ENCODE measurements at places on chromosomes 1 and 21.

DNA sequence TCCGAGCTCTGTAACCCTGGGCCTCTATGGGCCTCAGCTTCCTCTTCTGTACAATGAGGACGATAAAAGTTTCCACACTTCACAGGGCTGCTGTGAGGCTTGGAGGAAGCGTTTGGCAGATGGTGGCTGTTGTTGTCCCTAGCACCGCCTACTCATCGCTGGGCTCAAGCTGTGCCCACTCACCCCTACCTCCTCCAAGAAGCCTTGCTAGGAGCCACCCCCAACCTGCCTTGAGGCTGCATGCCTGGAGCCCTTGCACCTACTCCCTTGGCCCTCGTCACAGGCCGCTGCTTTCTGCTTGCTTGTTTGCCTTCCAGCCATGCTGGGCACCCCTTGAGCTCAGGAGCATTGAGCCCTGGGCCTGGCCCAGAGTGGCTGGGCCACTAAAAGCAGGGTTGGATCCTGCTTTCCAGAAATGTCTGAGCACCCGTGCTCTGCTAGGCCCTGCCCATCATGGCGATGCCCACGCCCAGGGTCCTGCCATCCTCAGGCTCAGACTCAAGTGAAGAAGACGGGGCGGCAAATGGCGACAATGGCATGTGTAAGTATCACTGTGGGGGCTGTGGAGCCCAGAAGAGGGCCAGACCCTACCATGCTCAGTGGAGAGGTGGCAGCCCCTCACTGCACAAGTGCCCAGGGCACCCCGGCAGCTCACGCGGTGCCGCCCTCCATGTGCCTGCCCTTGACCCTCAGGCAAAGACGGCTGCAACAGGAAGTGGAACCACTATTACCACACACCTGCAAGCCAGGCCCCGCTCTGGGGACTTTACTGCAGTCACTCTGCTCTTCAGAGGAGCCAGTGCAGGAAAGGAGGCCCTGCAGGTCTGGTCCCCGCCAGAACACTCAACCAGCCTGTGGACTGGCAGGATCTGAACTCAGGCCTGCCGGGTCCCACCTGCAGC lies 9.5 kb downstream of the SH3BGRL3 start:
- peak; percentile 69 for DNase-seq

GRCh38 chr1:17732475-17732874 lies 22.7 kb upstream of the ACTL8 start:
- DNase-seq: no peak

DNA sequence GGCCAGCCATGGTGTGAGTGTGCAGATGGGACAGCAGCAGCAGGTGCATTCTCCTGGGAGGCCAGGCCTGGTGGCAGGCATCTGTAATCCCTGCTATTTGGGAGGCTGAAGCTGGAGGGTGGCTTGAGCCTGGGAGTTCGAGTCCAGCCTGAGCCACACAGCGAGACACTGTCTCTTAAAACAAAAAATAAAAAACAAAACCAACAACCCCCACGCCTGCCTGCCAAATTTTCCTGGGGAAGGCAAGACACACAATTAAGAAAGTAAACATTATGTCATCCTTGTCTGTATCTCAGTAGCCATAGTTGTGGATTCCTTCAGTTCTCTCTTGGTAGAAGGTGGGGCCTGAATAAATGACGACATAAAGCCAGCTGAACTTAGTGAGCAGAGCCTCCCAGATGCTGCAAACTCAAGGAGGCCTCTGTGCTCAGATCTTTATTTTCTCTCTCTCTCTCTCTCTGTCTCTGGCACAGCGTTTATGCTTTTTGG lies 57.6 kb upstream of the CD34 start:
- no peak for DNase-seq

DNA sequence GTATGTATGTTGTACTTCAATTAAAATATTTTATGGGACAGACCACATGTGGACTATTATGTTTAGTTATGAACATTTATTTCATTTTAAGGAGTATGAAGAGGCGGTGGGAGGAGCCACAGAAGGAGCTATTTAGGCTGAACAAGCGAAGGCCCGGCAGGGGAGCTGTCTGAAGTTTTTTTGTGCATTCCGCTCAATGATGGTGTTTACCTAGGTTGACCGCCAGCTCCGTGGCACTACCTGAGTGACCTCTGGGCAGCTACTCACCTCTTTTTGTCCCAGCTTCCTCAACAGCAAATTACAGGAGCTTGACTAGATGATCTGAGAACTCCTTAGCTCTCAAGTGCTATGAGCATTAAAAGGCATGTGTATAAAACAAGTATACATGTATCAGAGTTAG lies 32.7 kb upstream of the C1orf198 start:
- DNase-seq: no peak

- DNase-seq: peak; percentile 30
These were observed 1.3 kb downstream of the CNN3 start for GRCh38 chr1:94925561-94926125.

DNA sequence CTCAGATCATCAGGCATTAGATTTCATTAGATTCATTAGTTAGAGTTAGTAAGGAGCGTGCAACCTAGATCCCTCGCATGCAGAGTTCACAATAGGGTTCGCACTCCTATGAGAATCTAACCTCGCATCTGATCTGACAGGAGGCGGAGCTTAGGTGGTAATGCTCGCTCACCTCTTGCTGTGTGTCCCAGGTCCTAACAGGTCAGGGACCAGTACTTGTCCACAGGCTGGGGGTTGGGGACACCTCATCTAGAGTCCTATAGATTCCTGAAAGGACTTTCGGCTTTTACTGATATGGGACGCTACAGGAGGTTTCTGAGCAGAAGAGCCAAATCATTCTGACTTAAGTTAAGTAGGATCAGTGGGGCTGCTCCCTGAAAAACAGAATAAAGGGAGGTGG lies 91.4 kb downstream of the AKT3 start:
- DNase-seq: no peak

DNA sequence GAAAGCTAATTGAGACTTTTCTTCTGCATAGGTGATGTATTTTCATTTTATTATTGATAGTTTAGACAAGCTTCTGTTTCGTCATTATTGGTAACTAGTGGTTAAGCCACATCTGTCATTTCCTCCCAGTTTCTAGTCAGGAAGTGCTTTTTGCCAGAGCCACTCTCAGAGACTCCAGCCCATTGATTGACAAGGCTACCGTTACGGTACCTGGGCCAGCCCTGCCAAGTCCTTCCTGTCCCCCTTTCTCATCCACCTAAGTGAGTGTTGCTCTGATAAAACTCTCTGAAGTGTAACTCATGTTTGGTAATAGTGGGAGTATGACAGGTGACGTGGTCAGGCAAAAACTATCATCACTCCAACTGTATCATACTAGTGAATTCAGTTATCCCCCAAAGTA lies 29.6 kb upstream of the AGL start:
- no peak for DNase-seq

GRCh38 chr1:10768552-10768951 lies 27.9 kb downstream of the CASZ1 start:
- no peak for DNase-seq

DNA sequence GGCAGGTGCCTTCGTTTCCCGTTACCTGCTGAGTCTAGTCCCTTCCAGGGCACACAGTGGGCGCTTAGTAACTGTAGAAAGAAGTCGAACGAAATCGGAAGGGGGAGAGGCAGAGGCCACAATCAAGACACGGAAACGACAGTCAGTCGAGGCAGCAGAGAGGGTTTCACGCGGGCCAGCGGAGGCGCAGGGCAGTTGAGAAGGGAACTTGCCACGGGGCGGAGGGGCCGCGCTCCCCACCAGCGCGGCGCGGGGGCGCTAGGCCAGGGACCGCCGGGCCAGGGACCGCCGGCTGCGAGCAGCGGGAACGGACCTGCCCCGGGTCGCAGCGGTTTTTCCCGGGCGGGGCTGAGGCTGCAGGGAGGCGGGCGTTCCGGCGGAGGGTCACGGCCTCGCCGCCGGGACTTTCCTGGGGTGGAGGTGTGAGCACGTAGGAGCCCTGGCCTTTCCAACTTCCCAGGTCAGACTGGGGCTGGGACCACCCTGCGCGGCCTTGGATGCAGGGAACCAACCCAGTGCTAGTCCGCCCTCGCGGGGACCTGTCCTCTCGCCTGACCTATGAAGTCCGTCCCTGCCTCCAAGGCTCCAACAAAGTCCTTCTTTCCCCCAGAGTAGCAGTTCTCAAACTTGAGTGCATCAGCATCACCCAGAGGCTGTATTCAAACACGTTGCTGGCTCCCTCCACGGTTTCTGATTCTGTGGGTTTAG lies 150.1 kb upstream of the FGGY start:
- peak; percentile 70 for DNase-seq

- no peak for DNase-seq
These were observed 106.0 kb downstream of the RAVER2 start for GRCh38 chr1:64850846-64851245.

DNA sequence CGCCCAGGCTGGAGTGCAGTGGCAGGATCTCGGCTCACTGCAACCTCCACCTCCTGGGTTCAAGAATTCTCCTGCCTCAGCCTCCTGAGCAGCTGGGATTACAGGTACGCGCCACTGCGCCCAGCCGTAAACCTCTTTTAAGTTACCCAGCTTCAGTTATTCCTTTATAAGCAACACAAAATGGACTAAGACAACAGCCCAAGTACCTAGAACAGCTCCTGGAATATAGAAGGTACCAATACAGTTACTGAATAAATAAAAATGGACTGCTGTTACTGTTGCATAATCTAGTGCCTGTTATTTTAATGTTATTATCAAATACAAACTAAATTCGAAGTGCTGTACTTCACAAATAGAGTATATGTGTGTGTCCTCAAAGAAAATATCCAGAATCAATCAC lies 17.1 kb downstream of the RNF115 start:
- no peak for DNase-seq

- no peak for DNase-seq
These were observed 425.1 kb downstream of the KIF26B start for GRCh38 chr1:245579881-245580280.

DNA sequence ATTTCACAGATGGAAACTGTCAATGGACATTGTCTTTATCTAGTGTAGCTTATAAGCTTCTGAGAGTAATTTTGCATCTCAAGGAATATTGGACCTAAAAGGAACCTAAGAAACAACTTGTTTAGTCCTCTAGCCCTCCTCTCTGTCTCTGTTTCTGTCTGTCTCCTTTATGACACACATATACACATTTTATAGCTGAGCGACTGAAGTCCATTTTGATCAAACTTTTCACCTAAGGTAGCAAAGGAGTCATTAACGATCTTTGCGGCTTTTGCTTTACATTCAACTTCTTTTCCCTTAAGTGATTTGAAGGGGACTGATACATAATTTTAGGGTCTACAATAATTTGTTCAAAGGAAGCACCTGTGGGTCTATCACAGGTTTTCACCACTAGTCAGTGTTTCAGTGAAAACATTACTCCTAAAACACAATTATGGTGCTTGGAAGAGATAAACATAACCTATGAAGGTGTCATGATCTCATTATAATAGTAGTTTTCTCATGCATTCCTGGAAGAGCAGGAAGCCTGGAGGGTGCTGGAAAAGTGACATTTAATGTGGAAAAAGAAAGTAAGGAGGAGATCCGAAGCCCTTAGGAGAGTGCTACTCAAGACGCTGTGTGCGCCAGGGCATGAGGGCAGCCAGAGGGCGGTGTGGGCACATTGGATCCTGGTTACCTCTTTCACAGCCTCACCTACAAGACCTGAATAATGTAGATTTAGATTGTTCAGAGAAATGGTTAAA lies 248.6 kb downstream of the DNM3 start:
- DNase-seq: peak; percentile 65

All from activated naive CD8-positive, alpha-beta T cell treated with anti-CD3 and anti-CD28 coated beads, Interleukin-2, amount 10 ng/mL, durations not matched to agents 7 days and 5 days (primary cell).